ENCODE measurements at places on chromosomes 12 and 14.
A peak's percentile ranks its signal among the peaks of the same experiment; 100 is the strongest.

GRCh38 chr14:82047777-82048470 lies 514.3 kb upstream of the SEL1L start:
- DNase-seq: no peak

DNA sequence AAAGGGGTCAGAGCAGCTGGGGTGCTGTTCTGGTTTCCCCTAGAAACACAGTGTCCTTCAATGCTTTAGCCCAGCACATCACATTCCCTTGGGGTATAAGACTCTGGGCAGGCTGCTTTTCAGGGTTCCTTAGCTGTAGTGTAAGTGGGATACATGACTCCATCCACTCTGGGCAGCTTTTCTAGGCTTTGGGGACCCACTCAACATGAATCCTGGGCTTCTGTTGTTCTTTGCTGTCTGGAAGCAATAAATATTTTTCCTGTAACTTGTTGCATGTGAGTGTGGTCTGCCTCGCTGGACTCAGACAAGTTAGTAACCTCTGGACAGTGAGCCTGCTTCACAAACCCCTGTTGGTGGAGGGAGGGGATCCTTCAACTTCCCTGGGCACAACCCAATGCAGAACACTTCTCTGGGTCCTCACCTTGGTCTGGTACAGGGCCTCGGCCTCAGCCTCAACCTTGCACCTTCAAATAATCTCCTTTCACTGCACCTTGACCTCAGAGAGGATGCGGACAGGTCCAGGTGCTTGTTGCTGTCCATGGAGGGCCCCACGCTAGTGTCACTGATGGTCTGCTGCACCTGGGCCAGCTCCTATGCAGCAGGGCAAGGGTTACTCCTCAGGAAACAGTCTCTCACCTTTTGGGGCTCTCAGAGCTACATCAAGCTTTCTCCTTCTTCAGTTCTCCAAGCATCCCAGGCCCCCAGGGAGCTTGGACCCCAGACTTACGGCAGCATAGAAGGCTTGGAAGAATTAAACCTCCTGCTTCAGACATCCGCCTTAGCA lies 13.5 kb upstream of the KRT73 start:
- DNase-seq: no peak

DNA sequence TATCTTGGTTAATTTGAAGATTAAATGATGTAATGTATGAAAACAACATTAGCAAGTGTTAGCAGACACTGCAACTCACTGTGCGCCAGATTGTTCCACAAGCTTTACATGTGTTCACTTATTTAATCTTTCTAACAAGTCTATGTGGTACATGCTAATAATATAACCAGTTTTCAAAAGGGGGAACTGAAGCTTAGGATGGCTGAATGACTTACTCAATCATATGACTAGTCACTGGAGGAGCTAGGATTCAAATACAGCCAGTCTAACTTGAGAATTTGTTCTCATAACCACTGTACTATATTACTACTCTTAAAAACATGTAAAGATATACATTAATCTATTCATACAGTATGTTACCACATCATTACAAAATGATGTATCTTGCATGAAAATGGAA lies 60.5 kb upstream of the LRIG3 start:
- no peak for DNase-seq

DNA sequence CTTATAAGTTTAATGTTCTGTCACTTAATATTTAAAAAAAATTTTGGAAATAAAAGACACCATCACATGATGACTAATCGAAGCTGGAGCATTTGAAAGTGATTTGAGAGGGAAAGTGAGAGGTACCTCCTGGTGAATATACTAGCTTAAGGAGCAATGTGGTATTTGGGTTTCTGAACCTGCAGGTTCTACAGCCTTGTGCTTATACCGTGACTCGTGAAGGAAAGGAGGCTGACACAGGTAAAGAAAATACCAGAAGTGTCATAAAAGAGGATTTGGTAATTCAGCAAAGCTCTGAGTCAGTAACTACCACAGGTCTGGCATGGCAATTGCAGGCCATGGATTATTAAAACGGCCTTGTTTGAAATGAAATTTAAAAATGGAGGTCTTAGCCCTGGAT lies 151.0 kb downstream of the SLC38A4 start:
- no peak for DNase-seq

DNA sequence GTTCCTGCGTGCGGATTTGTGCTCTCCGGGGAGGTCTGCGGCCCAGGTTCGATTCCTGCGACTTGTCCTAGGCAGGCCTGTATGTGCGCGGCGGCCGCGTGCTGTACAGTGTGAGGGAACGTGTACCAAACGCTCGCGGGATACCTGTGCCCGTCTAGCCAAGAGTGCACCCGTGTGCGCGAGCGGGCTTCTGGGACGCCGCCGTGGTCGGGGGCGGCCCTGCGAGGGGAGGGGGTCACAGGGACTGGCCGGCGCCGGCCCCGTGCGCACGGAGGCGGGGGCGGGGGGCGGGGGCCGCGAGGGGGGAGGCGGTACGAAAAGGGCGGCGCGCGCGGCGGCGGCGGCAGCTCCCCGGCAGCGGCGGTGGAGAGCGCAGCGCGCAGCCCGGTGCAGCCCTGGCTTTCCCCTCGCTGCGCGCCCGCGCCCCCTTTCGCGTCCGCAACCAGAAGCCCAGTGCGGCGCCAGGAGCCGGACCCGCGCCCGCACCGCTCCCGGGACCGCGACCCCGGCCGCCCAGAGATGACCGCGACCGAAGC lies at the start of gene DLK1:
Gene DLK1, plus strand, starts transcription at position 343 of the 536 bp plus-strand sequence. Its CDS starts 177 bp downstream, at position 520.
- no peak for DNase-seq

DNA sequence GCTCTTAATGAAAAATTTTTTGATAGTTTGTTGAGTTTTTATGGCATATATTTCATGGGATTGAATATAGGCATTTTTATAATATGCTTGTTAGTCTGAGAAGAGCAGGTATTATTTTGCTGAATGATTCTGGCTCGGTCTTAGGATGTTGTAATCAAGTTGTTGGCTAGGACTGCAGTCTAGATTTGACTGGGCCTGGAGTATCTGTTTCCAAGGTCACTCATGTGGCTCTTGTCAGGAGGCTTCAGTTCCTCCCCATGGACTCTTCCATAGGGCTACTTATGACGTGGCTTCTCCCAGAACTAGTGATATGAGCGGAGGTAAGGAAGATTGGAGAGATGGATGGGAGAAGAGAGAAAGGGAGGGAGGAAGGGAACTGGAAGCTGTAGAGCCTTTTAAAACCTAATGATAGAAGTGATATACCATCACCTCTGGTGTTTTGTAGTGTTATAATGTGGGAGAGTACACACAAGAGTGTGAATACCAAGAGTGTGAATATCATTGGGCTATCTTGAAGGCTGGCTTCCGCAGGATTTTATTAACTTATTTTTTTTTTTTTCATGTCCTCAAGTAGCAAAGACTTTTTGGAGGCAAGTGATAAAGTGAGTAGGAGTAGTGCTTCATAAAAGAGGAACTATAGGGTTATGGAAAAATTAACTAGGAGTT lies 4.4 kb downstream of the MNAT1 start:
- DNase-seq: no peak

DNA sequence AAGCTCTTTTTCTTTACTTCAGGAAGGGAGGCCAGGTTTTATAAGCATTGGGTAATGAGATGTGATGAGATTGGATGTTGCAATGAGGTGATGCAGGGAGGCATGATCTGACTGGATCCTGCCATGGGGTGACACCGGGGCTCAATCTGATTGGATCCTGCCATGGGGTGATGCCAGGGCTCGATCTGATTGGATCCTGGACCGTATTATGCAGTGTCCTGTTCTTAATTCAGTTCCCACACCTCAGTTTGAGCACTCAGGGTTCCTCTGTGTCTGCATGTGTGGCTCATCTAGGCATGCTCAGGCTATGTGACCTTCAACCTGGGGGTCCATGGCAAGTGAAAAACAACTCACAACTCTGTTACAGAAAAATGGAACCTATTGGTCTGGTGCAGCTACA lies 166.4 kb downstream of the SLC15A4 start:
- DNase-seq: no peak

DNA sequence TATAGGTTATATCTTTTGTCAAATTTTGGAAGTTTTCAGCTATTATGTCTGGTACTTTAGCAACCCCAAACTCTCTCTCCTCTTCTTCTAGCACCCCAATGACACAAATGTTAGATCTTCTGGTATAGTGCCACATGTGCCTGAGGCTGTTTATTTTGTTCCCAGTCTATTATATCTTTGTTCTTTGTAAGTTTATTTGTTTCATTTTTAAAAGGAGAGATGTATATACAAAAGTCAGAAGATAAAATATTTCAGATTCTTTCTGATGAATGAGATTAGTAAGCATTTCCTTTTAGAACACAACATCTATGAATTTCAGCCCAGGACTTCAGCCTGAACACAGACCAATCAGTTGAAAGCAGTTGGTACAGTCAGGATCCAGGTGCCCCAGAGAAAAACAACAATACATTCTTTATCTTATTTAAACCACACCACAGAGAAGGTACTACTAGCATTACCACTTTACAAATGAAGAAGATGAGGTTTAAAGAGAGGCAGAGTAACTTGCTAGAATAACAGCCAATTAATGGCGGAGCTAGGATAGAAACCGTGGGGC lies 114.1 kb upstream of the BTG1 start:
- DNase-seq: no peak

DNA sequence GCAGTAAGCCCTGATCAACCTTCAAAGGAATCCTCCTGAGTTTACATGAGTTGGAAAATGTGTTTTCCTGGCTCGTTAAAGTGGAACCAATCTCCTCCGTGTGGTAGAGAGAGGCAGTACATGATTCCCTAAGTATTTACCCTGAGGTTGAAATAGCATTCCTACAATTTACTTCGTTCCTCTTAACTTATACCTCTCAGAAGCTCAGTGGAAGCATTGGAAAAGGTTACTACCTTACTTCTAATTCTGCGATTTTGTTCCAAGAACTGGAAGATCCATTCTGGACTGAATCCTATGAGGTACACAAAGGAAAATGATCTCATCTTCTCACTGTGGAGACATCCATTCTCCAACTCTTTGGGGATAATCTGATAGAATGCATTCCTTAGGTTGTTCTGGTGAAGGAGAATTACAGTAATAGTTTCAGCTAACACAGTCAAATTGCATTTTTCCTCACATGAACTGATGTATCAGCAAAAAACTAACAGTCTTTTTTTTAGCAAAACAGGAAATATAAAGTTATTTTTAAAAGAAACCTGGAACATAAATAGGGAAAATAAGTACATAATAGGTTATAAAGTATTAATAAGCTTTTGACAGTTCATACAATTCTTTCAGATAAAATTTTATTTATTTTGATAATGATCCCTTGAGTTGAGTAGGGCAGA lies 475.6 kb downstream of the PDZRN4 start:
- peak; percentile 39 for DNase-seq

DNA sequence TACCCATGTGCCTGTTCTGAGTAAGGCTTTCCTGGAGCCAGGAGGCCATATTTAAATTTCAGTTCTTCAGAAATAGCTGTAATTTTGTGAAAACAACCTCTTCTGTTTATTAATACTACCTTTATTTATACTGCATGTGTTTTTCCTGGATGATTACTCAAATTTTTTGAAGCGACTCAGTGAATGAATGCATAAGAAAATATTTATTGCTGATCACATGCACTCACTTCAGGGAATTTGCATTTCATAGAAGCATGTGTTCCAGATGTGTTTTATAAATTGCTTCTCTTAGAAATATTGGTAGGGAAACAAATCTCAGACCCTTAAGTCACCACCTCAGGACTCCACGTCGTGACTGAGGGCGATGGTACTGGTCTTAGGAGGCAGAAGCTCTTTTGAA lies 21.8 kb upstream of the DCN start:
- no peak for DNase-seq

DNA sequence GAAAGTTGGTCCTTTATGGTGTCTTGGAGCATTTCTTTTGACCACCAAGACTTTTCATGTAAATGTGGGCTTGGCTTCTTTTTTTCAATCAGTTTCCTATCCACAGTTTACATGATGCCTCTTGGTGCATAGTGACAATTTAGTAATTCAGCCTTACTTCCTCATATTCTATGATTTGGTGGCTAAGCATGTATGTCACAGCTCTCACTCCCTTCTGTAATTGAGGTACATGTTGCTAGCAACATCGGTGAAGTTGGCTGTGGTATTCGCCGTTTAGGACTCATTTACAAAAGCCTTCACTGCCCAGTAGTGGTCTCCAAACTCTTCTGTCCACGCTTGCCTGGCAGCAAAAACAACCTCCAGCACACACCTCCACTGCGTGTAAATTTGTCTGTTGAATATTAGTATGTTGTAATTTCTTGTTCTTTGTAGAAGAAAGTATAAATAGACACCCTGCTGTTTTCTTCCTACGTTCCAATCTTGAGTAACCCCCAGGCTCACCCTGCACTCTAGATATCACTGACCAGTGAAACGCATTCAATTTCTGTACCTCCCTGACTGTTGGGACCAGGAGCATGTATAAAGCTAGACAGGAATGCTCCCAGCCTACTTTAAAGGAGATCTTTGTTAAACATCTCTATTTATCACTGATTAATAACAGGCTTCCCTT lies 90.4 kb downstream of the PPP2R5C start:
- DNase-seq: no peak

- DNase-seq: no peak
These were observed 6.1 kb upstream of the TCL1B start for GRCh38 chr14:95679998-95680735.

- no peak for DNase-seq
These were observed 160.4 kb upstream of the SSTR1 start for GRCh38 chr14:38047195-38047902.
